ENCODE measurements at places on chromosomes 3 and 15. TPM values are rescaled to one million over a fixed set of nuclear protein-coding genes. Genes with fewer than 3 reads are reported as not detected.

MRAS gene
- 48.0 TPM for total RNA-seq

PAQR9 gene
- under 0.01 TPM for total RNA-seq

FOXB1 gene
- not detected for total RNA-seq

ELP6 gene
- total RNA-seq: 19.7 TPM

FBXL22 gene
- total RNA-seq: 0.22 TPM
